ENCODE measurements at places on chromosomes 5 and 9.
A peak's percentile ranks its signal among the peaks of the same experiment; 100 is the strongest.

GRCh38 chr5:83957188-83957587 is 236.5 kb upstream of the HAPLN1 start:
- no peak for DNase-seq

- DNase-seq, result no peak
Observed at GRCh38 chr9:14731294-14731981, 8.9 kb upstream of the CER1 start.

DNA sequence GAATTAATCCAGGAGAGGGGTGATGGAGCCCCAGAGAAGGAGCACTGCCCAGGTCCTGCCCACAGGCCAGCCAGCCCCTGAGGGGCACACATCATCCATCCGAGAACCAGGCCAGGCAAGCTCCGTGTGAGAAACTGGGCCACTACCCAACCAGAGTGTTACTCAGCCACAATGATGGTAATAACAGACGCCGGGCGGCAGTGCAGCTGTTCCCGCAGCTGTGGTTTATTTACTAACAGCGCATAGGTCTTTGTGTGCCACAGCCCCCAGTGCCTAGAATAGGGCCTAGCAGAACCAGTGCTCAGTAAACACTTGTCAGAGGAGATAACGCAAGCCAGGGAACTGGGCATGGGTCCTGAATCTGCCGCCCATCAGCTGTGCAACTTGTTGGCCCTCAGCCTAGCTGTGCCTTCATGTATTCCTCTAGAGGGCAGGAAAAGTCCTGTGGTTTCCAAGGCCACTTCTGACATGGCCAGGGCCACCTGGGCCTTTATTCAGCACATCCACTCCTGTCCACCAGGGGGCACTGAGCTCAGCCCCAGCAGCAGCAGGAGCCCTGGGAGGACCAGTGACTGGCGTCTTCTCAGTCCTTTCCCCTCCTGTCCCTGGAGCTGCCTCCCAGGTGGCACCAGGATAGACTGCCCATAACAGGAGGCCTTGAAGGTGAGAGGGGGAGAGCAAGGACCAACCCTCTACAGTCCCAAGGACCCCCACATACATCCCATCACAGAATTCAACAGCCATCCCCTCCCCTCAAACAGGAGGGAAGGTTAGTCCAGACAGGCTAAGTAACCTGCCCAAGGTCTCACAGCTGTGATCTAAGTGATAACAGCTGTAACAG is 2.1 kb downstream of the MXD3 start:
- DNase-seq, result peak; percentile 51

DNA sequence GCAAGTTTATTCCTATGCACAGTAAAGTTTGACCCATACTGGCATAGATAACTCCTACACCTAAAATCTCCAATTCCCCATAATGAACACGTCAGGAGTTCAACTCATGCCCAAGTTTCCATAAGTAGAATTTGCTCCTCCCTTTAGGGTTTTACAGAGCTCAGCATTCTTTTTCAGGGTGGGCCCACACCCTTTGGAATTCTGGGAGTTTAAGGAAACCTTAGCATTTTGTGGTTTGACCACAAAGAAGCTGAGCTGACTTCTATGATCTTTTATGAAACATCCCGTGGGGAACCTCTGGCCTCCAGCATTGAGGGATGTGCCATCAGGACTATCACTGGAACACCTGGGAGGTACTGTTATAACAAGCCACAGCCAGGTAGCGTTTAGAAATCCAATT is 220.6 kb upstream of the MAP3K1 start:
- DNase-seq, result no peak

DNA sequence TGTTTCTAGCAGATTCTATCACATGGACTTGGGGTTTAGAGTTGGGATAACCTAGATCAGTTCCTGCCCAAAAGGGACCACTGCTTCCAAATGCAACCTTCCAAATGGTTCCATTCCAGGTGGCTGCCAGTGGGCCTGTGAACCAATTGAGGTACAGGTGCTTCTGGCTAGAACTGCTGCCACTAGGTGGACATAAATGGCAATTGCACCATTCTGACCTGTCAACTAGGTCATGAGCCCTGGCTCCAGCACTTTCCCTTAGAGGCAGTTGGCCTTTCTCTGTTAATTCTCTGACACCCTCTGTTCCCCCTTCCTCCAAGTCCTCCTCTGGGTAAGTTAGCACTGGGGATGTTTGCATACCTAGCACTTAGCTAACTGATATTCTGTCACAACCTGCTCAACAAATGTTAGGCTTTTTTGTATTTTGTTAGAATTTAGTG is 16.6 kb upstream of the HEMGN start:
- DNase-seq, result peak; percentile 34
